ENCODE measurements at places on chromosomes 4 and X.

- DNase-seq: no peak
Measured at GRCh38 chrX:40192196-40192595, 94.4 kb upstream of the BCOR start.

DNA sequence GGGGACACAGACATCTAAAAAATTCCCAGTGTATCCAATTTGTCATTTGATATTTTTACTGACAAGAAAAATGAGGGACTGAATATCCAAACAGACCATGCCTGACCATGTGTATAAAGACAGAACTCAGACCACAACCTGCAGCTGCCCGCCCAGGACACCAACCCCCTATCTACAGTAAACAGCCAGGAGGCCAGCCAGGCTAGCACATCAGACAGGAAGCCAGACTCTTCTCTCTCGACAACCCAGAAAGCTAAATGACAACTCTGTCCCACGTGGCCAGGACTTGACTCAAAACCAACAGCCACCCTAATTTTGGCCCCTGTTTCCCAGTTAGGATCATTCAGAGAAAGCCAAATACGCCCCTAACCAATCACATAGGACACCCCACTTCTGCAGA is 15.1 kb downstream of the AFAP1 start:
- no peak for DNase-seq

GRCh38 chrX:14497184-14497666 is 32.1 kb upstream of the GLRA2 start:
- DNase-seq: no peak

DNA sequence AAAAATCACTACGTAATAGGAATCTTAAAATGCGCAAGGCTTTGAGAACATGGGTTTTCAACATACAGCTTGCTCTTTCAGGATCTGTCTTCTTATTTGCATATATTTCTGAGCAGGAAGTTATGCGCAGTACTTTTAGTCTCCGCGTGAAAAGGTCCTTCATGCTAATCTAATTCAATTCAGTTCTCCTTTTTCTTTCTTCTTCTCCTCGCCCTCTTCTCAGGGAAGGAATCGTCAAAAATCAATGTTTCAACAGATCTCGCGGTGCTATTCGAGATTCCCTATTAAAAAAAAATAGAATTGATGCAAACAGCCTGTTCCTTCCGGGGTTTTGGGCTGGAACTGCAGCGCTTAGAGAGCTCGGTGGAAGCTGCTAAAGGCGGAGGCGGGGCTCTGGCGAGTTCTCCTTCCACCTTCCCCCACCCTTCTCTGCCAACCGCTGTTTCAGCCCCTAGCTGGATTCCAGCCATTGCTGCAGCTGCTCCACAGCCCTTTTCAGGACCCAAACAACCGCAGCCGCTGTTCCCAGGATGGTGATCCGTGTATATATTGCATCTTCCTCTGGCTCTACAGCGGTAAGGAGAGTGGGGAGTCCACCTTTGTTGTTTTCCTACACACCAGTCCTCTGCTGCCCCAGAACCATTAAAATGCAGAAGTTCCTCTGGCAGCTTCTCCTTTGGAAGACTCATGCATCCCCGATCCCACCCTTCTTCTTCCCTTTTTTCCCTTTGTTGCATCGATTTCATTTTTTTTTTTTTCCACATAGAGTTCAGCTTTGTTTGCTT is at the start of the genes HMGN5 and SH3BGRL:
Gene HMGN5, minus strand, starts transcription at position 243 of the 785 bp plus-strand sequence. CDS start 80,364 bp downstream, outside the sequence.
Gene SH3BGRL, plus strand, starts transcription at position 432 of the 785 bp plus-strand sequence. Its CDS starts 99 bp downstream, at position 531.
- DNase-seq: peak; percentile 35

GRCh38 chr4:78121338-78121904 is 64.3 kb downstream of the FRAS1 start:
- no peak for DNase-seq

GRCh38 chr4:113935190-113935589 is 44.3 kb downstream of the ARSJ start:
- DNase-seq: no peak

DNA sequence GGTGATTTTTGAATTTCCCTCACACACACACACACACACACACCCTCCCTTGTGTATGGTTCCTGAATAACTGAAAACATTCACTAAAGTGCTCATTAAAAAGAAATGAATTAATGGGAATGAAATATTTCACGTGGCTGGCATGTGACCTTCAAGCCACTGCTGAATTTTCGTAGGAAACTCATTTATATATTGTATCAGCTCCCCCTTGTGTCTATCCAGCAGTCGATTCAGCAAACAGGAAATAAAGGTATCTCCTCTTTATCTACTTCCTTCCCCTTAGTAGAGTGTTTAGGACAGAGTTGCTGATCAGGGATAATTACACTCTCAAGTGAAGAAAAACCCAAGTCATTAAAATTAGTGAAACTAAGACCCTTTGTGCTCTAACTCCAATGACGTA is 912.6 kb upstream of the LCORL start:
- DNase-seq: no peak

- DNase-seq: no peak
Measured at GRCh38 chr4:140135529-140136088, 18.4 kb downstream of the MAML3 start.
